ENCODE measurements at places on chromosomes 1 and 21.

DNA sequence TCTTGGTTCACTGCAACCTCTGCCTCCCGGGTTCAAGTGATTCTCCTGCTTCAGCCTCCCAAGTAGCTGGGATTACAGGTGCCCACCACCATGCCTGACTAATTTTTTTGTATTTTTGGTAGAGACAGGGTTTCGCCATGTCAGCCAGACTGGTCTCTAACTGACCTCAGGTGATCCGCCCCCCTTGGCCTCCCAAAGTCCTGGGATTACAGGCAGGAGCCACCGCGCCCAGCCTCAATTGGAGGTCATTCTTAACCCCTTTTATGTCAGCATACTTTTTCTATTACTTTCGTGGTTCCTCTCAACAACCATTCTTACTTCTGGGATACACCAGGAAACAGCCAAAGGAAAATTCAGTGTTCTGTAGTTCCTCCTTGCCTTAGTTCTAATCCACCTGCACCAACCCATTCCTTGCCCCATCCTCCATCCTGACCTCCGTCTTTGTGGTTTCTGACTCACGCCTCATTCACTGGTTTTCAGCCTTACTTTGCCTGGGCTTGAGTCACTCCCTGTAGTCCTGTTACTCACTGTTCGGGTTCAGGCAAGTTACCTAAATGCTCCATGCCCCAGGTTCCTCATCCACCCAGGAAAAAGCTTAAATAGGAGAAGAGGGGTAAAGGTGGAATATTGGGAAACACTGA lies 12.9 kb upstream of the BCL10 start:
- DNase-seq, result no peak

- peak; percentile 80 for DNase-seq
Measured at GRCh38 chr1:154328318-154329151, 3.2 kb downstream of the ATP8B2 start.

GRCh38 chr21:46095814-46096595 lies 1.9 kb upstream of the COL6A2 start:
- DNase-seq, result no peak

DNA sequence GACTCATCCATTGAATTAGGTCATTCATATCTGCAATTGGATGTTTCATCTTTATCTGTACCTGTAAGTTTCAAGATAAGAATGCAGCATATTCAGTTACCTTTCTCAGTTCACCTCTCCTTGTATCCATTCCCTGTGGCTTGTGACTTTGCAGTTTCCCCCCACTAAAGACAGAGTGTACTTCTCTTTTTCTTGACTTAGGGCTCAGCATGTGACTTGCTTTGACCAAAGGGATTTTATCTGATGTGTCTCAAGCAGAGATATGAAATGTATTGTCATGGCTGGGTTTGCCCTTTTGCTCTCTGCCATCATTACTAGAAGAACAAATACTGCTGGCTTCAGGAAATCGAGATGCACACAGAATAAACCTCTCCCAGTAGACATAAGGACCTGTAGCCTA lies 754.8 kb downstream of the ADGRL2 start:
- no peak for DNase-seq

GRCh38 chr1:161187311-161187710 lies 10.0 kb upstream of the B4GALT3 start:
- DNase-seq, result no peak

DNA sequence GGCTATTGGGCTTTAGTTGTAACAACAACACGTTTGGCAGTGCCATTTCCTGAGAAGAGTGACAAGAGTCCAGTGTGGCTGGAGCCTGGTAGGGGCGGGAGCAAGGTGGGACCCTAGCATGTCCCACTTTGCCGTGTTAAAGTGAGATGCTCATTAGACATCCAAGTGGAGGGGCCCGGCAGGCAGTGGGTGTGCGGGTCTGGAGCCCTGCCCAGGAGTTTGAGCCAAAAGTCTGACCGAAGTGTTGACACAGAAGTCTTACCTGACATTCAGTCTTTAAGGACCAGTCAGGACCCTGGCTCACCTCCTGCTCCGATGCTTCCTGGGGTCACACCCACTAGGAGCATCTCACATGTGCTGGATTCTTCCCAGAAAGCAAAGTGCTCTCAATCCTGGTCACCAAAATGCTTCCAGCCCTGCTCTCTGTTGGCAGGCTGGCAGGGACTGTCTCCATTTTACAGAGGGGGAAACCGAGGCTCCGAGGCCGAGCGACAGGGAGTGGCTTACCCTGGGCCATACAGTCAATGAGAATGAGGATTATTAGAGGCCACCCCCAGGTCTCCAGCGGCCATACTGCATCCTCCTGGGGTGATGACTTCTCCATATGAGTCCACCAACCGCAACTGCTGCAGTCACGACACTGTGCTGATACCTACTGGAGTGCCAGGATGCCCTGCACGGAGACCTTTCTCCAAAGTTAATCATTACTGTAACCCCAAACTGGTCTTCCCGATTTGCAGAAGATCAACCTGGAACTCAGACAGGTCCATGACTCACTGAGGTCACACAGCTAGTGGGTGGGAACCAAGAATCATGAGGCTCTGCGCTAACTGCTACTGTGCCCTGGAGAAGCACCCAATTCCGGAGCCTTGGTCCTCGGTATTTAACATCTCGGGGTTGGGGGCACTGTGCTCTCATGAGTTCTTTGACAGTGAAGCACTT lies 112.7 kb downstream of the PRDM2 start:
- no peak for DNase-seq

DNA sequence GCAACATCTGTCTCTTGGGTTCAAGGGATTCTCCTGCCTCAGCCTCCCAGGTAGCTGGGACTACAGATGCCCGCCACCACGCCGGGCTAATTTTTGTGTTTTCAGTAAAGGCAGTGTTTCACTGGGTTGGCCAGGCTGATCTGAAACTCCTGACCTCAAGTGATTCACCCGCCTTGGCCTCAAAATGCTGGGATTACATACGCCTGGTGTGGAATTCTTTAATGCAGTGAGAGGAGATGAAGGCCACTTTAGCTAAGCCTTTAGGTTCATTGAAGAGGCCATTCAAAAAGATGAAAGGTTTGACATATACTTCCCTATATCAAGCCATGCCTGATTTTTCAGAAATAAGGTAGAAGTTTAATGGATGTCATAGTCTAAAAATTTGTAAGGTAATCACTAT lies 162.7 kb downstream of the ST6GALNAC3 start:
- no peak for DNase-seq

DNA sequence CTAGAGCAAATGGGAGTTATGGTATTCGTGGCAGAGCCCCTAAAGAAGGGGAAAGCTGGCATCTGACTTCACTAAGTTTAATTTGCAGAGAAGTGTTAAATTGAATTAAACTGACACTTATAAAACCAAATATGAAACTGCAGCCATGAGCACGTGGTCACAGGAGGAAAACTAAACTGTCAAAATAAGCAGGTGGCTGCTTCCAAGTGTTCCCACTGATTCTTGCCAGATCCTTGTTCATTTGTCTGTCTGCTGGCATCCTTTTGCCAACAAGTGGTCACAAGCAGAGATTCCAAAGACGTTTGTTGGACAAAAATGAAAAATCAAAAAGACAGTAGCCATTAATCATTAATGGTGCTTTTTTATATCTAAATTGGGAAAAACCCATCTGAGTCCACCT lies 6.5 kb upstream of the CELA2B start:
- no peak for DNase-seq

All from NCI-H82 (cell line).